ENCODE measurements at places on chromosomes 3 and 15. TPM values are rescaled to one million over a fixed set of nuclear protein-coding genes. Genes with fewer than 3 reads are reported as not detected.

PSTPIP1 gene
- total RNA-seq: 157 TPM

TTC14 gene
- total RNA-seq: 91.3 TPM

TTLL13 gene
- 1.1 TPM for total RNA-seq

GCSAM gene
- total RNA-seq: 8.6 TPM

GRCh38 chr3:194029846-194030245 is 106.1 kb upstream of the HES1 start:
- H3K27ac ChIP-seq: no peak overlapping the region
- peaks cover 24% of the 10 kb centered on the region for H3K27me3 ChIP-seq
- no peak for DNase-seq
- no peak overlapping the region for H3K4me3 ChIP-seq
- H3K4me1 ChIP-seq: no peaks in the 10 kb centered on the region

GRCh38 chr3:44885618-44886017 is 11.2 kb downstream of the TGM4 start:
- H3K4me3 ChIP-seq: no peak overlapping the region
- no peak for DNase-seq
- H3K27me3 ChIP-seq: peaks cover 6% of the 10 kb centered on the region

GRCh38 chr3:138253609-138254008 is 66.5 kb downstream of the ARMC8 start:
- H3K27me3 ChIP-seq: no peaks in the 10 kb centered on the region
- H3K36me3 ChIP-seq: peaks cover 15% of the 10 kb centered on the region
- DNase-seq: no peak

DNA sequence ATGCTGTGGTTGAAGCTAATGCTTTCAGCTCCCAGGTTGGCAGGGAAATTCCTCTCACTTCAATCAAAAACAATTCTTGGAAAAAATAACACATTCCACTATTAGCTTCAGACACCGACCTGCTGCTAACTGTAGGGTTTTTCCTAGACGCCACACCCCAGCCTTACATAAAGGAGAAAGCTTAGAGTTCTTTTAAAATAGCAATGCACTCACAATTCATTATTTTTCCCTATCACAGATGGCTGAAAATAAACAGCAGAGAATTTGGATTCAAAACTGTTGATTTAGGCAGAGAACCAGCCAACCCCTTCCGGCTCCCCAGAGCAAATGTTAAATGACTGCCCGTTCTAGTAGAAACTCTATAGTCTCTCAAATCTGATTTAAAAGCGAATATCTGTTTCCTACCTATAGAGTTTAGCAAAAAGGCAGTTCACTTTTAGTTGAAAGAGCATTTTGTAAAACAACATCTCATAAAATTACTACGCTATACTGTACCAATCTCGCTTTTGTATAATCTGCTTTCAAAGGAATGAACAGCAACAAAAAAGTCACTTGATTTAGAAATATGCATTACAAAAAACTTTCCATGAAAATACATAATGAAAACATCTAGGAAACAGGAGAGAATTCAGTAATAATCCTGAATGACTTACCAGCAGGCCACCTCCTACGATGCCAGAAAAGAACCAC is 586 bp downstream of the TM4SF1 start:
- H3K27ac ChIP-seq: no peak overlapping the region
- no peak for DNase-seq
- no peaks in the 10 kb centered on the region for H3K4me1 ChIP-seq
- H3K27me3 ChIP-seq: peaks cover 18% of the 10 kb centered on the region
- H3K36me3 ChIP-seq: no peaks in the 10 kb centered on the region
- no peak overlapping the region for H3K4me3 ChIP-seq

GRCh38 chr3:125062904-125063618 is 7.3 kb upstream of the HEG1 start:
- H3K36me3 ChIP-seq: peaks cover 1% of the 10 kb centered on the region
- no peak overlapping the region for H3K4me3 ChIP-seq
- H3K27me3 ChIP-seq: peaks cover 45% of the 10 kb centered on the region
- no peaks in the 10 kb centered on the region for H3K4me1 ChIP-seq
- no peak for DNase-seq

DNA sequence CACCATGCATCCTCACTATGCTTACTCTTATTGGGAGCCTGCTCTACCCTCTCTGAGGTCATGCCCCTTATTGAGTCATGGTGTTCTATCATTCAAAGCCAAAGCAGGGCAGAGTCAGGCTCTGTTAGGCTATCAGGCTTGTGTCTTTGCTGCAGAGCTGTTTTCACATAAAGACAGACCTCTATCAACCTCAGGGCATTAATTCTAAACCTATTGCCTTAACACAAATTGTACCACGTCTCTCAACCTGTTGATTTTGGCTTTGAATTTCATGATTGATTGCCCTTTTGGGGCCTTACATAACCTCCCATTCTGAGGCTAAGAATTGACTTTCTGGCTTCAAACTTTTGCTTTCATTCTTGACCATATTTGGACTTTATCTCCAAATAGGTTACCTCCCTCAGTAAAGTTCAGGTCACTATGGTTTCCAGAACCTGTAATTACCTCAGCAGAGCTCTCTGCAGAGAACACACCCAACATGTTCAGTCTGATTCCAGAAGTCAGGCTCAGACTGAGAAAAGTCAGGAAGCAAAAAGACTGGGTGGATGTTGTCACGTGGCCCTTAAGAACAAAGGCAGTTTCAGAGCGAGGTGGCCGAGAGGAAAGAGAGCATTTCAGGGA is 221.4 kb upstream of the NANOGP8 start:
- no peaks in the 10 kb centered on the region for H3K27me3 ChIP-seq
- H3K4me1 ChIP-seq: no peaks in the 10 kb centered on the region
- H3K27ac ChIP-seq: no peak overlapping the region
- no peak for DNase-seq
- no peaks in the 10 kb centered on the region for H3K36me3 ChIP-seq

GRCh38 chr3:171309906-171310359 is 150.3 kb downstream of the TNIK start:
- H3K27ac ChIP-seq: no peak overlapping the region
- no peak for DNase-seq
- no peak overlapping the region for H3K4me3 ChIP-seq
- peaks cover 16% of the 10 kb centered on the region for H3K4me1 ChIP-seq
- peaks cover 11% of the 10 kb centered on the region for H3K36me3 ChIP-seq

- no peak for DNase-seq
- peaks cover 4% of the 10 kb centered on the region for H3K27me3 ChIP-seq
- no peaks in the 10 kb centered on the region for H3K4me1 ChIP-seq
- no peak overlapping the region for H3K27ac ChIP-seq
- no peak overlapping the region for H3K4me3 ChIP-seq
- H3K36me3 ChIP-seq: no peaks in the 10 kb centered on the region
These were observed 6.0 kb downstream of the CSPG4 start for GRCh38 chr15:75706682-75706954.

DNA sequence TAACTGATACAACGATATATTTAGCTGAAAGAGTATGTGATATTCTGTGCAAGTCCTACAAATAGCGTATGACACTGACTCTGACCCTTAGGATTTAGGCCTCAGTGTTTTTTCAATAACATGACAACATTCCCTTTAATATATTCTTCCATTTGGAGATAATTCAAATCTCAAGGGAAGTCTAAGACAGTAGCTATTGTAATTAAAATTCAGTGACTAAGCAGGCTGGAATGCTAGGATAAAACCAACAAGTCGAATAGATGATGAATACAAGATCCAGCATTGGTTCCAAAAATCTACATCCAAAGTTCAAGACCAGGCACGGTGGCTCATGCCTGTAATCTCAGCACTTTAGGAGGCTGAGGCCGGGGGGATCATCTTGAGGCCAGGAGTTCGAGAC is 56.2 kb downstream of the QTRT2 start:
- no peaks in the 10 kb centered on the region for H3K36me3 ChIP-seq
- peaks cover 24% of the 10 kb centered on the region for H3K27me3 ChIP-seq
- no peak overlapping the region for H3K4me3 ChIP-seq
- no peaks in the 10 kb centered on the region for H3K4me1 ChIP-seq
